ENCODE measurements at places on chromosomes 1 and 21.

GRCh38 chr1:228410015-228410414 lies 3.4 kb upstream of the TRIM11 start:
- no peak for DNase-seq

GRCh38 chr1:236850077-236850979 lies 55.2 kb downstream of the MTR start:
- DNase-seq = no peak

DNA sequence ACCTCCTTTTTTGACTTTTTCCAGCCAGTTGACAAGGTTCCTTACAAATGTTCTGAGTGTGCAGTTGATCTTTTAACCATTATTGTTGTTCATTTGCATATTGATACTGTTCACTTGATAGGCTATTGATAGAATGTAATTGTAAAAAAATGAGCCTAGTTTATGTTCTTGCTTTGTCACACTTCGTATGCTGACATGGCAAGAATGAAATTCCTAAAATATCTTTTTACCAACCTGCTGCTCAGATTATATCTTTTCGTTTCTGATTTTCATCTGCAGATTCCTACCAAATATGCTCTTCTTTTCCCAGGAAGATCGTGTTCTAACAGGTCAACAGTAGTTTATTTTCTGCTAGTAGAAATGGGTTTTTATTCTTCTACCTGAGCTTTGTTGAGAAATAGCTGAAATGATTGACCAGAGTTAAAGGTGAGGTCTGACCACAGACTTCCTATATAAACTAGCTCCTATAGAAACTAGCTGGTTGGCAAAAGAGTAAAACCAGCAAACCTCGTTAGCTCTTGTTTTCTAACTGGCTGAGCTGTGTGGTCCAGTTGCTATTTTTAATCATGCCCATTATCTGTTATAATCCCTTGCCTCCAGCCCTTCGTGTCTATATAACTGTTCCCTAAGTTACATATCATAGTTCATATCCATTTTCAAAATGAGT lies 174.8 kb downstream of the HS2ST1 start:
- DNase-seq = no peak

DNA sequence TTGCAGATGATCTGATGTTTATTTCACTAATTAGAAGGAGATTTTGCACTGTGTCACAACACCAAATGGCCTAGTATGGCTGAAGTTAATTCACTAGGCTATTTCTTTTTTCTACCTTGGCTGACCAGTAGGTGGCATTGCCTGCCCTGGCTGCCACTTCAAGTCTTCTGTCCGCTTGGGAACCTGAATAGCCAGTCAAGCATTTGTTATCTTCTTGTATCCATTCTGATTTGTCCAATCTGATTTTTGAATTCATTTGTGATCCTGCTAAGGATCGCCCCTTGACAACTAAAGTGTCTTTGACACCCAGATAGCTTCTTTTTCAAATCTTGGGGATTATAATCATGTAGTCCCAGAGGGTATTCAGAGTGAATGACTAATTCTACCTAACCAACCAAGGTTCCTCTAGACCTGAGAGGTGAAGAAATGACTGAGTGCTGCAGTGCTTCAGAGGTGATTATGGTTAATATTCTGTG lies 99.4 kb downstream of the GIPC2 start:
- peak; percentile 17 for DNase-seq

DNA sequence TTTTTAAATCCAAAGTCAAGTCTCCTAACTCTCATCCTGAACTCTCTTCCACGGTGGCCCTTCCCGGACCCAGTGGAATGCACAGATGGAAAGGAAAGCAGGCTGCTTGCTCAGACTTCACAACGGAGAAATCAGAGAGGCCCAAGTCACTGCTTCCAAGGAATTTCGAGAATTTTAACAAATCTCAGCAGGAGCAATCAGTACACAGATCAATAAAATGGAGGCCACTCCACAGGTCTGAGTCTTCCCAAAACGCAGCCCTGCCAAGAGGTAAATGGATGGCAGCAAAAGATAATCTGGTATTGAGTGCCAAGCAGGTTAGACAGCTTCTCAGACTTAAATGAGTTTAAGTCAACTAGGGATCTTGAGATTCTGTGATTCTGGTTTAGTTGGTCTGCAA lies 81.1 kb upstream of the TIAM1 start:
- DNase-seq = no peak

- DNase-seq = no peak
Observed at GRCh38 chr1:154840269-154841176, 29.6 kb downstream of the KCNN3 start.

DNA sequence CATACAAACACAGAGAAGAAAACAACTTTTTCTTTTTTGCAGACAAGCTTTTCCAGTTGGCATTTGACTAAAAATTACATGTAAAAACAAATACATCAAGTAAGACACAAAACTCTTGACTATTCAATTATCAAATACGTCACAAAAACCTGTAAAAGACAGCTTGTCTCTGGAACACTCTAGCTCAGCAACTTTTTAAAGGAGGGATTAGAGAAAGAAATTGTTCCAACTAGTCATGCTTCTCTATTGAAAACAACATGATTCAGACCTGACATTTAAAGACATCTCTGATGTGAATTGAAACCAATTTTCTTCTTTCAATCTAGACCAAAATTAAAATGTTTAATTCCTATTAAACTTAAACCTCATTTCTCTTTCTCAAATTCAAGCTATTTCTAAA lies 30.3 kb downstream of the SMYD3 start:
- DNase-seq = no peak

DNA sequence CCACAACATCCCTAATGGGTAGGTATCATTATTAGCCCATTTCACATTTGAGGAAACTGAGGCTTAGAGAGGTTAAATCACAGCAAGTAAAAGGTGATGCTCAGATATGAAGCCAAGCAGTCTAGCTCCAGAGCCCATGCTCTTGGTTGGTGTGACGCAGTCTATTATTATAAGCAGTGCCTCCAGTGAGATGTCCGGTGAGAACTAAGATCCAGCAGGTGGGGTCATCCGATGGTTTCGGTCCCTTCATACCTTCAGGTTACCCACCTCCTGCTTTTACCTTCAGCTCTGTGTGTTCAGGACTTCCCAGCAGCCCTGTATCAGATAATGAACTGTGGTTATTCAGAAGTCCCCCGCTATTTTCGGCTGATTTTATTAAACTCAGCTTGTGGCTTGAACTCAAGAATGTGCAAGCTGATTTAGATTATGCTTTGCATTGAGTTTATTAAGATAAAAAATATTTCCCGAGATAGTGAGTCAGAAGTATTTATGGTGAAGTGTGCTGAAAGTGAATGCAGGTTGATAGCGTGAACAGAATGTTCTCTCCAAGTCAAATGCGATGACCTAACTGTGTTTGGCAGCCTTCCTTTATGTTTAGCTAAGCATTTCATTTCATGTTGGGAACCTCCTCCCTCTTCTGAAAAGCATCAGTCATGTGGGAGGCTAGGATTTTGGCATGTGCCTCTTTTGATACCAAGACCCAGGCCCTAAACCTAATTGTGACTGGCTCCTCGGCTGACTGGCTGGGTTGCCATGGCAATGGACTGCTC lies 160.9 kb upstream of the UBE2U start:
- peak; percentile 65 for DNase-seq

All from brain pericyte (primary cell).